ENCODE measurements at places on chromosomes 16 and 17.
A peak's percentile ranks its signal among the peaks of the same experiment; 100 is the strongest.

DNA sequence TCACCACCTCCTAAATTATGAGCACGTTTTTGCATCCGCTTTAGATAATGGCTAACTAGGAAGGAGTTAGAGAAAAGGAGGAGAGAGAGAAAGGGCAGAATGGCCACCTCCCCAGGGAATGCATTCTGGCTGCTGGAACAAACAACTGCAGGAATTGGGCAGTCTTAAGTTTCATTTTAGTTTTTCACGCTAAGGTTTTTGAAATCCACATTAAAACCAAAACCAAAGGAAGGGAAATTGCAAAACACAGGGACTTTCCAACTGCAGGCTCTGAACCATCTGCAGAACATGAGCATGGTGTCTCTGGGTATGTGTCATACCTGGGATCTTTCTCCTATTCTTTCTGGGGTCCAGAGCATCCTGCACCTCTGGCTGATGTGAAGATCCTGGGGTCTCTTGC, 12.1 kb upstream of the CCL8 start:
- no peak overlapping the region for H3K4me3 ChIP-seq
- H3K36me3 ChIP-seq = no peaks in the 10 kb centered on the region
- H3K27me3 ChIP-seq = no peaks in the 10 kb centered on the region
- H3K27ac ChIP-seq = no peak overlapping the region
- no peak for DNase-seq

DNA sequence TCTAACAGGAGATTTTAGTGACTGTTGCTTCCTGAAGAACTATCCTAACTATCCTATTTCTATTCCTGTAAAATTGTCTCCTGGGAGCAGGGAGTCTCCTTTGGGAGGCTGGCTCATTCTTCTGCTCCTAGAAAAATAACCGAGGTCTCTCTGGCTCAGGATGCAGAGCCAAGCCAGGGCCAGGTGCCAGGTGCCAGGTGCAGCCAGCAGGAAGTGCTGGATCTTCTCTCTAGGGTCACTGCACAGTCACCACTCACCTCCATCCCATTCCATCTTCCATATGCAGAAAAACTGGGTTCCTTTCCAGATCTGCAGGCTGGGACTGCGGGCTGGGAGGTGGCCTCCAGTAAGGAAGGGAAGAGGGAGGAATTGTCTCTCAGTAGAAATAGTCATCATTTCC, 3.8 kb upstream of the TMC7 start:
- no peaks in the 10 kb centered on the region for H3K36me3 ChIP-seq
- H3K4me1 ChIP-seq = no peaks in the 10 kb centered on the region
- H3K27ac ChIP-seq = no peak overlapping the region
- DNase-seq = no peak
- peaks cover 11% of the 10 kb centered on the region for H3K27me3 ChIP-seq

DNA sequence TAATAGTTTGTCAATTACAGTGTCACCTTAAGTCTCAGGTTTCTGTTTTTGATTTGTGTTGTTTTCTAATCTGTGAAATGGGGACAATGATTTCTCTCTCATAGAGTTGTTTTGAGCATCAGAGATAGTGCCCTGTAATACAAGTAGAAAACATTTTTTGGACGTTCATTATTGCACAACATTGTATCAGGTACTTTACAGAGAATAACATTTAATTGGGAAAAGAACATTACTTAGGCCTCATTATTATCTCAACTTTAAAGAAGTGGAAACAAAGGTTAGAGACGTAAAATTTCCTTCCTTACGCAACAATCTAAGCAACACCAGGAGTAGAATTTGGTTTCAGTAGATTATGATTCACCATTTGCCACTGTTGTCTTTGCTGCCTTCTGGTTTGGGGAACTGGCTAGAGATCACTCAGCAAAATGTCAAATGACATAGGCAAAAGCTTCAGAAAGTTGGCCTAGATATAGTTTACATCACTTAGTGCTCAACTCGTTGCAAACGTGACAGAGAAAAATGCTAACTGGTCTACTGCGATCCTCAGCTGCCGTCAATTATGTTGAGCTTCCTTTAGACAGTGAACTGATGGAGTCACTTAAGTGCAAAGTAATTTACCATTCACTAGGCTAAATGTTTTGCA, 1026.8 kb downstream of the CDH11 start:
- no peak overlapping the region for H3K4me3 ChIP-seq
- DNase-seq = no peak
- no peaks in the 10 kb centered on the region for H3K27me3 ChIP-seq
- H3K36me3 ChIP-seq = no peaks in the 10 kb centered on the region

DNA sequence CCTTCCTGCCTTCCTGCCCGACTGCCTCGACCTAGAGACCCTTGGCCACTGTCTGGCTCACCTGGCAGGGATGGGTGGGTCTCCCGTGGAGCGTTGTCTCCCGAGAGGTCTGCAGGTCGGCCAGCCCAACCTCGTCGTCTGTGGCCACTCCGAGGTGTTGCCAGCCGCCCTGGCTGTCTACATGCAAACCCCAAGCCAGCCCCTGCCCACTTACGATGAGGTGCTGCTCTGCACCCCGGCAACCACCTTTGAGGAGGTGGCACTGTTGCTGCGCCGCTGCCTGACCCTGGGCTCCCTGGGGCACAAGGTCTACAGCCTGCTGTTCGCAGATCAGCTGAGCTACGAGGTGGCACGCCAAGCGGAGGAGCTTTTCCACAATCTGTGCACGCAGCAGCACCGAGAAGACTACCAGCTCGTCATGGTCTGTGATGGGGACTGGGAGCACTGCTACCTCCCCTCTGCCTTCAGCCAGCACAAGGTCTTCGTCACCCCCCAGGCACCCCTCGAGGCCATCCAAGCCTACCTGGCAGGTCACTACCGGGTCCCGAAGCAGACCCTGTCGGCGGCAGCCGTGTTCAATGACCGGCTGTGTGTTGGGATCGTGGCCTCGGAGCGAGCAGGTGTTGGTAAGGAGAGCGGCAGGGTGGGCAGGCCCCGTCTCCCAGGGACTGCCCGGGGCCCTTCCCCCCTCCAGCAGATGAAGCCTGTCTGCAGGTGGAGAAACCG, 75.1 kb upstream of the ENDOV start:
- no peak for DNase-seq
- H3K27ac ChIP-seq = no peak overlapping the region
- H3K4me1 ChIP-seq = no peaks in the 10 kb centered on the region
- H3K27me3 ChIP-seq = no peaks in the 10 kb centered on the region
- peaks cover 85% of the 10 kb centered on the region for H3K36me3 ChIP-seq

DNA sequence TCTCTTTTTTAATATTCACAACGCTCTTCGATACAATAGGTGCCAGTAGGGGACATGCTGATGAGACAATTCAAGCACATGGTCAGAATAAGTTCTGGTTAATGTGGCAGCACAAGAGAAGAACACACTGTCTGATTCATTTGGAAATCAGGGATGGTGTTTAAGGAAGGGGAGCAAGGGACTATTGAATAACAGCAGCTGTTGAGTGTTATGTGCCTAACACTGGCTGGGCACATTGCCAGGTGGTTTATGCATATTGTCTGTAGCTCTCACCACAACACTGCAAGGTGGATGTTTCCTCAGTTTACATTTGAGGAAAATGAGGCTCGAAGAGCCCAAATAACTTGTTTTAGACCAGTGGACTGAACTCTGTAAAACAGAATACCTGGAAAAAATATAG, 44.2 kb downstream of the LYRM9 start:
- no peaks in the 10 kb centered on the region for H3K4me1 ChIP-seq
- H3K27me3 ChIP-seq = no peaks in the 10 kb centered on the region
- H3K4me3 ChIP-seq = no peak overlapping the region
- no peaks in the 10 kb centered on the region for H3K36me3 ChIP-seq
- DNase-seq = no peak

DNA sequence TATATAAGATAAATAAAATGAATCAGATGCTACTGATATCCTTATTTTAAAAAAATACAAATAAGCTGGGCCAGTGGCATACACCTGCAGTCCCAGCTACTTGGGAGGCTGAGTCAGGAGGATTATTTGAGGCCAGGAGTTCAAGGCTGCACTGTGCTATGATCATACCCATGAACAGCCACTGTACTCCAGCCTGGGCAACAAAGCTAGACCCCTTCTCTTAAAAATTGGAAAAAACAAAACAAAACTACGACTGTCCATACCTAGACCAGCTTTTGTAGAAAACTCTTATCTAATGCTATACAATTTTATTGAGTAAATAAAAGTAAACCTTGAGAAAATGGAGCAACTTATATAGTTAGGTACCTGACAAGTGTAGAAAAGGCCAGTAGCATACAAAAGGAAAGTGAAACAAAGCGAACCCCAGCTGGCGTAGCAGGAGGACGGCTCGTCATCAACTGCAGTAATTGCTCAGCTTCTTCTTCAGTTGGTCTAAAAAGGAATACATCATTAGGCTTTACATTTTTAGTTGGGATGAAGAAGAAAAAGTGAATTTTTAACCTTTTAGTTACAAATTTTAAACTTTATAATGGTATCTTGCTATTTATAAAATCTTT, 23.6 kb downstream of the INTS2 start:
- DNase-seq = peak; percentile 8
- peak overlapping the region; percentile 31 for H3K4me3 ChIP-seq
- no peaks in the 10 kb centered on the region for H3K27me3 ChIP-seq
- H3K27ac ChIP-seq = peak overlapping the region; percentile 52
- no peaks in the 10 kb centered on the region for H3K4me1 ChIP-seq

- H3K36me3 ChIP-seq = no peaks in the 10 kb centered on the region
- H3K27me3 ChIP-seq = no peaks in the 10 kb centered on the region
- H3K4me3 ChIP-seq = peak overlapping the region; percentile 36
- H3K4me1 ChIP-seq = peaks cover 97% of the 10 kb centered on the region
- no peak for DNase-seq
Observed at GRCh38 chr16:68284847-68285246, 20.5 kb downstream of the SLC7A6 start.

DNA sequence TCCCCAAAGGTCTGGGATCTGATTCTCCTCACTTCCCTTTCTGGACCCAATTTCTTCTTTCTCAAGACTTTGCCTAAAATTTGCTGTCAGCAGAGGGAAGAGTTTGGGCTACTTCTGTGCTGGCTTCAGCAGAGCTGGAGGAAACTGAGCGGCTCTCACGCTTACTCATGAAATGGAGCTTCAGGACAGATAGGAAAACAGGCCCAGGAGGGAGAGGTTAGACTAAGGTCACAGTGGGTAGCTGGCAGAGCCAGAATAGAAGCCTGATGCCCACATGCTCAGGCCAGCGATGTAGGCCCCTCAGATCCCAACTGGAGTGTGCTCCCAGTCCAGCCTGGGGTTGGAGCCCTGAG, 593 bp downstream of the SLC38A7 start:
- no peak for DNase-seq
- H3K27me3 ChIP-seq = no peaks in the 10 kb centered on the region
- H3K27ac ChIP-seq = peak overlapping the region; percentile 52
- no peaks in the 10 kb centered on the region for H3K36me3 ChIP-seq
- H3K4me1 ChIP-seq = peaks cover 5% of the 10 kb centered on the region

DNA sequence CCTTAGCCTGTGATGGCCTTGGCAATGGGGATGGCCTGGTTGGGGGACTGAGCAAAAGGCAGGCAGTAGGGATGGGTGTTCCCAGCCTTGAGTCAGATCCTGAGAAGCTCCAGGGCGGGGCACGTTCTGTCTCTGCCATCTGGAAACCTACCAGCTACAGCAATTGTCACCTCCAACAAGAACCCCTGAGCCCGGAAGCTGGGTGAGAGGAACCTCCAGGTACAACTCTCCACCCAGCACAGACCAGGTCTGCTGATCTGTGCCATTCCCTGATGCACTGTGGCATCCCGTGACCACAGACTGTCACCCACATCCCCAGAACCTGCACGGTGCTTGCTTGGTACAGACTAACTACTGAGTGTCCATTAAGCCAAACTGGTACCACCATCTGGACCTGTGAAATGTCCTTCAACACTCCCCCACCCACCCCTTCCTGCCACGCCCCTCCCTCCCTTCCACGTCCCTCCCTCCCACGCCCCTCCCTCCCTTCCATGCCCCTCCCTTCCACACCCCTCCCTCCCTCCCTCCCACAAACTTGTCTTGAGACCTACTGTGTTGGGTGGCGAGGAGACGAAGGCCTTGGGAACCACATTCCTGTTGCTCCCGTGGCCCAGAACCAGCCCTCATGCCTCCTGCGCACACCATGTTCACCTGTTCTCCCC, 16.6 kb downstream of the MYO15B start:
- no peaks in the 10 kb centered on the region for H3K4me1 ChIP-seq
- H3K4me3 ChIP-seq = no peak overlapping the region
- H3K27me3 ChIP-seq = no peaks in the 10 kb centered on the region
- H3K27ac ChIP-seq = no peak overlapping the region
- DNase-seq = no peak
- H3K36me3 ChIP-seq = no peaks in the 10 kb centered on the region

DNA sequence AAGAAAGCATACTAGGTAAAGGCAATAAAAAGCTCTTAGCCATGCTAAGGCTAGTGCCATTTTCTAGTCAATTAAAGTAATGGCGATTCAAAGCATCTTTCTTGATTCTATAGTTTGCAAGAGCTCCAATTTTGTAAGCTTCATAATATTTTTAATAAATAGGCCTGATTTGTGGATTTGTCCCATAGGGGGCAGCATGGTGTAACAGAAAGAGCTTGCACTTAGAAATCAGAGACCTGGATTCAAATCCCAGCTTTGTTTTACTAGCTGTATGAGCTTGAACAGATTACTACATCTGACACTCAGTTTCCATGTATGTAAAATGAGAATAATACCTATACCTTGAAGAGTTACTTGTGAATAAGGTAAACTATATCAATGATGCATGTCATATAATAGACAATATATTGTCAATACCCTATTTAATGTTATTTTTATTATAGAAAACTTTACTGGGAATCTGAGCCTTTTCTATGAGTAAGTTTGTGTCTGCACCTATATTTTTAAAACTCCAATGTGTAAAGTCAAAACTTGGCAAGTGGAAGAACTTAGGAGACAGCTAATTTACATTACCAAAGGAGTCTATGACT, 93.6 kb upstream of the NOG start:
- no peaks in the 10 kb centered on the region for H3K27me3 ChIP-seq
- no peak overlapping the region for H3K27ac ChIP-seq

DNA sequence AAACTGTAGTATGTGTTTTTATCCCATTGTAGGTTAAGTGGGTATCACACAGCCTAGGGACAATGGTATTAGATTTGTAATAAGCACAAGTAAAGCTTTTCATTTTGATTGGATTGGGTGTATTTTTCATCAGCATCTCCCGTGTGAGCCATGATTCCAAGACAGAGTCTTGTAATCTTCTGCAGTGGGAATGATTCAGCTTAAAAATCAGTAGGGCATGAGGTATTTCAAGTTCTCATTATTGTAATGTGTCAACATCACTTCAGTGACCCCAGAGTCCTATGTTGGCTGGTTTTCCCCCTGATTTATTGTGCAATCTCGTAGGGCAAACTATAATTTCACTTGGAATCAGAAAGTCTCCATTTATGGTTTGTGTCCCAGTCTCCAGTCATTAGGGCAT, 833.2 kb upstream of the RBFOX1 start:
- no peaks in the 10 kb centered on the region for H3K36me3 ChIP-seq
- no peaks in the 10 kb centered on the region for H3K27me3 ChIP-seq
- no peak overlapping the region for H3K4me3 ChIP-seq
- H3K27ac ChIP-seq = no peak overlapping the region
- no peaks in the 10 kb centered on the region for H3K4me1 ChIP-seq

DNA sequence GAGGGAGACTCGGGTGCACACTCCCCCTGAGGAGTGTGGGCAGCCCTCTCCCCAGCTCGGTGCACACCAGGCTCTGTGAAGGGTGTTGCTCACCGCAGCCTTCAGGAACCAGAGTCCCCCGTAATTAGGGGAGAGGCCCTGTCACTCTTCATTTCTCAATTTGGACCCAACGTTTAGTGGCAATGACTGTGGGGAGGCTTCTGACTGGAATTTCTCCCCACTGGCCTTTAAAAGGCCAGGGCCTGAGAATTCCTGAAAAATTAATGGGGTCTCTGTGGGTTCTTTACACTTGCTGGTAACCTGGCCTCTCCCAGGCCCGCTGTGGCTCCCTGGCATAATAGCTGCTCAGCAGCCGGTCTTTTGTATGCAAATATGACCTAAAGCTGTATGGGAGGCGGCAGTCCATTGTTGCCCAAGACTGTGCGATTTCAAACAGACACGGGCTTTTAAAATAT, 209.7 kb downstream of the MSI2 start:
- no peaks in the 10 kb centered on the region for H3K36me3 ChIP-seq
- no peak for DNase-seq
- H3K4me1 ChIP-seq = no peaks in the 10 kb centered on the region
- H3K27me3 ChIP-seq = no peaks in the 10 kb centered on the region
- H3K27ac ChIP-seq = no peak overlapping the region

Measured in effector memory CD4-positive, alpha-beta T cell (primary cell).